NCI-H526 treated with DMSO at 0.1 percent for 48 hours (cell line): ENCODE measurements at places on chromosomes 2 and 18.

DNA sequence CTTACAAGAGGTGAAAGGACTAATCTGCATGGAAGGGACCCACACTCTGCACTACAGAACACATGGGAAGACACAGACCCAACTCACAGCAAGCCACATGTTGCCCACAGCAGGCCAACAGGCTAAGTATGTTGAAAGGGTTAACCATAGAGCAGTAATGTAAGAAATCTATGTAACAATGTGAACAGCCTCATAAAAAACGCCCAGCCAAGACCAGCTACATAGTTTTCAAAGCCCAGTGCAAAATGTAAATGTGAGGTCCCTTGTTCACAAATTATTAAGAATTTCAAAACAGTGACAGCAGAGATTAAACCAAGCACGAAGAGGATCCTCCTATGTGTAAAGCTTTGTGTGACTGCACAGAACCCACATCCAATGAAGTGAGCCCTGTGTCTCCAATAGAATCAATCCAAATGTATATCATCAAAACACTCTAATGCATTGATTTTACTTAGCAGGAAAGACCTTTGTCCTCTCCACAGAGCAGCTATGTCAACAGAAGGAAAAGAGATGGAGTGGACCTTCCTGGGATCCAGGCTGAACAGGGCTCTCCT, 210.1 kb downstream of the AGPS start:
- no peak for DNase-seq

GRCh38 chr2:16167451-16167861, 227.1 kb downstream of the MYCN start:
- DNase-seq: no peak

GRCh38 chr2:86818957-86819356, 28.2 kb upstream of the CD8A start:
- no peak for DNase-seq

DNA sequence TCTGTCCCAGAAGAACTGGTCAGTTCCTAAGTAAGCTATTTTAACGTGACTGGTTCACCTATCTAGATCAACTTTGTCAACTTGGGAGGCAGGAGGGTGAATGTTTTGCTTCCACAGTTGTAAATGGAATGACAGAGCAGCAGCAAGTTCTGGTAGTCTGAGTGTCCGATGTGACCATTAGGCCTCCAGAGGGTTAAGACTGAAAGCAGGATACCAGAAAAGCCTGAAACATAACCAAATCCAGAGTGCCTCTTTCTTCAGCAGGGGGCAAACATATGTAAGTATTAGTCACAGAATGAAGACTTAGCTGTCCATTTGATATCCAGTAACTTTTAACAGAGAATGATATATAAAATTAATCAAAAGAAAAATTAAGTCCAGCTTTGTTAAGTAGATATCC, 9.2 kb downstream of the HOXD3 start:
- DNase-seq: no peak

- no peak for DNase-seq
These were observed 188.8 kb downstream of the PTPRM start for GRCh38 chr18:7755753-7756475.

GRCh38 chr2:142321706-142322280, 191.0 kb upstream of the LRP1B start:
- DNase-seq: no peak

DNA sequence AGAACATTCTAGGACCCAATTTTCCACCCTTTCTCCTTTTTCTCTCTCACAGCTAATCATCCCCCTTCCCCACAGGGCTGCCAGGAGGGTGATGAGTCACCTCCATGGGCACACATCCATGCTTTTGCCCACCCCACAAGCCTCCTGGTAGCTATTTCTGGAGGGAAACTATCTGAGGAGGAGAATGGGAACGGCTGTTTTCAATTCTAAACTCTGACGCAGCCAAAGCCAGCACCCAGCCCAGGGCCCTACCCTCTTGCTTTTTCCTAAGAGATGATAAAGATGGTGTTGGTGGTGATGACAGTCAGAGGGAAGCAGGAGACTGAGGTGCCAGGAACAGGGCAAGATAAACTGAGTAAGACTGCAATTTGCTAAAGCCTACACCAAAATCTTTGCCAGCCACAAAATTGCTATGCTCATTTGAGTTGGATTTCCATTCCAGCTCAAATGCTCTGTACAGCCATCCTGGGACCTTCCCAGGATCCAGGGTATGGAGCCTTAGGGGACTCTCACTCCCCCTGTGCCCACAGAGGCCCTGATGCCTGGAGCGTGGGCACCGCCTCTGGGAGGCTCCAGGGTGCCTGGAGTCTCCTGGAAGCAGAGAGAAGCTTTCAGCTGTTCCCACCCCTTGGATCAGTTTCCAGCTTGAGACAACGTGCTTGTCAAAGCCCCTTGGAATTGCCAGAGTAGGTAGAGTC, 62.0 kb upstream of the FZD7 start:
- DNase-seq: no peak
